ENCODE measurements at places on chromosomes 11 and 22. TPM values are rescaled to one million over a fixed set of nuclear protein-coding genes. Genes with fewer than 3 reads are reported as not detected.

The LPXN gene
- total RNA-seq = 1.7 TPM

The TRIM6 gene
- total RNA-seq = 7.7 TPM

The PARVG gene
- 2.1 TPM for total RNA-seq

The OR8G1 gene
- total RNA-seq = not detected

The FOLR2 gene
- 0.24 TPM for total RNA-seq

The FAM111B gene
- total RNA-seq = 9.6 TPM

The AGBL2 gene
- total RNA-seq = 1.1 TPM

The TRMU gene
- 19.8 TPM for total RNA-seq

The TBX1 gene
- 1.1 TPM for total RNA-seq

The CLTCL1 gene
- total RNA-seq = 6.8 TPM

DNA sequence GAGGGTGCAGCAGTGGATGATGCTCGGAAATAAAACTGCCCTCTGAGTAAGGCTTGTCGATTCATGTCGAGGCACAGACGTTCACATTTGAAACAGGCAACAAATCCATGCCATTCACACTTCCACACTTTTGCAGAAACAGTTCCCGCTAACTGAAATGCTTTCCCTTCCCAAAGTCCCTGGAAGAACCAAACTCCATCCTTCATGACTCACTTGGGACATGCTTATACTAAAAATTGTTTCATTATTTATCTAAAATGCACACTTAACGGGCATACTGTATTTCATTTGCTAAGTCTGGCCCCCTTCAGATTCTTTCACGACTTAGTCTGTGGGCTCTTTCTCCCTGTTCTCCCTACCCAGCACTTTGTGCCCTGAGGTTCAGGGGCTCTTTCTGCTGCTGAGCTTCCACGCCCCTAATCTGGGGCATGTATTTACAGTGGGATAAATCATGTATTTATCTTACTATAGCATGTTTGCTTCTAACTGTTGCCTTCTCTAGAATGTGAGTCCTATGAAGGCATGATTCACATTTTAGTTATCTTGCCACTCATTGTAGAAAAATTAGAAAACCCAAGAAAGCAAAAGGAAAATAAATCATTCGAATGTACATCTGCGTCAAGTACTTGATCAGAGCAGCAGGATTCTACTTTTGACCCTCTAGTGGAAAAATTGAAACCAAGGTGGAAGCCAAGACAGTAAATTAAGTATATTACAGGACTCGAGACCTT, 12.5 kb downstream of the SCGB1A1 start:
- no peak for ATAC-seq

GRCh38 chr11:7578276-7578955, 64.6 kb downstream of the PPFIBP2 start:
- no peak for ATAC-seq

DNA sequence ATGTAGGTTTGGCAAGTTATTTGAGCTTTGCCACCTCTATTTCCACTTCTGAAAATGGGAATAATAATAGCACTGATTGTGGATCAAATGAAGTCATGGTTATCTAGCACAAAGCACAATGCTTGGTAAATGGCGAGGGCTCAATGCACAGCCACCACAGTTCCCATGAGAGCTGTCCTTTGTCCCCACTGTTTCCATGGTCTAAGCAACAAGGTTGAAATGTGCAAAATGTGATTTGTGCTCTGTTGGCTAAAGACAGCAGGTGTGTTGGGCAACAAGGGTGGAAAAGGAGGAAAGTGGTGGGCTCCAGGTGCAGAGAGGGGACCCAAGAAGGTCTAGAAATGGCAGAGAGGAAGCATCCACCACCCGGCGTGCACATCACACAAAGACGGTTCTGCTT, 200.5 kb downstream of the TRIM29 start:
- no peak for ATAC-seq

- ATAC-seq = peak; percentile 46
Measured at GRCh38 chr11:20125927-20126326, 34.3 kb downstream of the DBX1 start.

GRCh38 chr11:89181111-89181510, 3.4 kb downstream of the TYR start:
- no peak for ATAC-seq

DNA sequence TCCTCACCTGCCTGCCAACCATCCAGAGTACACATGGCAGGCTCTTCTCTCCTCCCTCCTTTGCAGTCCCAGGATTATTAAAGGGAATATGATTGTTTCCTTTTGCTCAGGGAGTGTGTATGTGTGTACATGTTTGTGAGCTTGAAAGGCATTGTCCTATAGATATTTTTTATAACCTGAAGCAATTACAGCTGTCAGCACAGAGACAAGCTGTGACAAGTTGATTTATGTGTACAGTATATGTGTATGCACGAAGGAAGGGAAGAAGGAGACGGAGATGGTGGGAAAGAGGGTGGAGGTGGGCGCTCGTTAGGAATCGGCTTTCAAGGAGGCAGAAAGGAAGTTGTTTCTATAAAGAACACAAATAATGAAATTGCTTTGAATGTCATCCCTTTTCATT, 537.0 kb downstream of the NTM start:
- ATAC-seq = no peak

DNA sequence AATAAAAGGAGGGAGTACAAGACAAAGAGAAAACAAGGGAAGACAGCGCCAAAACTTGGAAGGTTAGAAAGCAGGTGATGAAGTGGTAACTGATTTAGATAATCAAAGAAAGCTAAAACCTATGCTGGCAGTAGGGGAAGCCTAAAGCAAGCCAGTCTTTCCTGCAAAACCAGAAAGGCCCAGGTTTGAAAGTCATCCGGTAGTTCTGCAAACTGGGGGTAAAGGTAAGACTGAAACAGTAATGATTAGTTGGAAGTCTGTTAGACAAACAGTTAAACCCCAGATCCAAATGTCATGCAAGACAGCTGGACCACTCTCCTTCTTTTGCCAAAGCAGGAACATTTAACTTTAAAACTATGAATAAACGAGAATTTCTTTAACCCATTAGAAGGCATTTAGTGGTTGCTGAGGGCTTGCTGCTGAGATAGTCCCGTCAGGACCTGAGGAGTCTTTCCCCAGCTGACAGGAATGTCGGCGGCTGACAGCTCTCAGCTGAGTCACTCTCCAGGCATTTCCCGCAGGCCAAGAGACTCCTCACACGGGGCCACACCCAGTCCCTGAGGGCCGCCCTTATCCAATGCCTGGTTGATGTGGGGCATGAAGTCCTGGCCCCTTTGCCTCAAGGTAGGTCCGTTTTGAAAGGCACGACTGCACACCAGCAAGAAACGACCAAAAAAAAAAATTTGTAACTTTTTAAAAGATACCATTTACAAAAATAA, 36.3 kb upstream of the CFAP300 start:
- ATAC-seq = peak; percentile 91

DNA sequence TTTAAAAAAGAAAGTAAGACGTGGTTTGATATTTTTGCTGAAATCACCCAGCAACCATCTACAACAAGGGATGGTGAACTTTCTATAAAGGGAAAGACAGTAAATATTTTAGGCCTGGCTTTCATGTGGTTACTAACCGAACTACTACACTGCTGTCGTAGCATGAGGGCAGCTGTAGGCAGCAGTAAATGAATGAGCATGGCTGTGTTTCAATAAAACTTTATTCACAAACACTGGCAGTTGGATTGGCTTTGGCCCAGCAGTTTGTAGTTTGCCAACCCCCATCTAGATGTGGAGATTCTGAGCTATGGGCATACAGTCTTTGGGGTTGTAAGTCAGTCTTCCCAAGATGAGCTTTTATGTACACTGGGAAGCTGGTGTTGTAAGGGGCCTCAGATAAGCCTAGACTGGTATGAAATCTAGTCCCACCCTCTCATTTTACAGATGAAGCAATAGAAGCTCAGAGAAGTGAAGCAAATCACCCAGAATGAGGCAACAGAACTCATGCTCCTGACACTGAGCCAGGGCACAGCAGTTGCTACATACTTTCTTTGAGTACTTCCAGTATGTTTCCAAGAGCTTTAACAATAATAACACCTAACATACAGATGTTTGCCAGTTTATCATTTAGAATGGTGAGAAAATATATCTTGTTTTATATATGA, 204.4 kb downstream of the ADAMTS15 start:
- no peak for ATAC-seq

DNA sequence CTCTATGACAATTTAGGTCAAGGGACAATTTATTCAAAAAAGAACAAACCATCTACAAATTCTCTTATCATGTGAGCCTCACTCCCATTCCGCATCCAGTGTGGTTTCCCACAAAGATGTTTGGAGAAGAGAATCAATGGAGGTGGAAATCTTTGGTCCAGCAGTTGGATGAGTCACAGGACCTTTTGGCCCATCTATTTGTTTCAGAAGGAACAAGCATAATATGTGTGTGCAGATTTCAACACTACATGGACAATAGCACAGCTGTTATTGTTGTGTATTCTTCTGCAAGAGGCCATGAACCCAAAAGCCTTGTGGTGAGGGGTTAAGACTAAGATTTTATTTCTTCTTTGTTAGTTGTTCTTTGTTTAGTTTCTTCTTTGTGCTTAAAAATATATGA, 61.6 kb downstream of the OR10A6 start:
- no peak for ATAC-seq

DNA sequence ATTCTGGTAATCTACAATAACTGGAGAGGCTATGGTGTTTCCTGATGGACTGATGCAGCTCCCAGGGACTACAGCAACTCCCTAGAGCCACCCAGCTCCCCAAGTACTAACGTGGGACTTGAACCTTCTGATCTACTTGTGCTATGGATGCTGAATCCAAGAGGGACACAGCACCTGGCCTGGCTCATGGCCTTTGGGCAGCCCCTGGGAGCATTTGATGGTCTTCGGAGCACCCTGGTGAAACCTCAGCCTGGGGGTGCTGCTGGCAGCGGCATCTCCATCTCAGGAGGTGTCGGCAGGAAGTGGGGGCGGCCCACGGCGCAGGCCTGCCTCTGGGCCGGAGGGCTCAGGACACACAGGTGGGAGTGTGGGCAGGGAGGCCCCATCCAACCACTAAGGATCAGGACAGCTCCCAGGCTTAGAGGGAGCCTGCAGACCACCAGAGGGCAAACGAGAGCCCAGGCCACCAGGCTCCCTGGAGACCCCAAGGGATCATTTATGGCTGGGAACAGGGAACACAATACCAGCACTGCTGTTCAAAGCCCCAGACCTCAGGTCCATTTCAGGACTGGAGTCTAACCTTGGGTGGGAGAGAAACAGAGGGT, 8.7 kb downstream of the EHD1 start:
- no peak for ATAC-seq

DNA sequence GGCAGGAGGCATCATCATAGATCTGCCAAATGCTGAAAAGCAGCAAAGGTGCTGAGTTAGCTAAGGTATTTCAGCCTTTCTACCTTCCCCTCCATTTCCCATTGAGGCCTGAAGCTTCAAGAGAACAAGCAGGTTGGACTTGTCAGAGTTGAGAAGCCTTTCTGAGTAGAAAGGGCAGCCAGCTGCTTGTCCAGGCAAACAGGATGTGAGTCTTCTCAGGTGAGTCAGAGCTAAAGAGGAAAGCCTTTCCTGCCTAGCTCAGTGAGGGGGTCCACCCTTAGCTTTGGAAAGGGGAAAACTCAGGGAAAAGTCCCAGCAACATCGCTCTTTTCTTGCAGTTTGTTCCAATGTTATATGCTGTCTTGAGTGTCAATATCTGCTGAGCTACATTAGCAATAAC, 13.2 kb upstream of the MPZL2 start:
- ATAC-seq = peak; percentile 88

- ATAC-seq = no peak
Measured at GRCh38 chr22:21921184-21921721, 31.4 kb downstream of the PPM1F start.

DNA sequence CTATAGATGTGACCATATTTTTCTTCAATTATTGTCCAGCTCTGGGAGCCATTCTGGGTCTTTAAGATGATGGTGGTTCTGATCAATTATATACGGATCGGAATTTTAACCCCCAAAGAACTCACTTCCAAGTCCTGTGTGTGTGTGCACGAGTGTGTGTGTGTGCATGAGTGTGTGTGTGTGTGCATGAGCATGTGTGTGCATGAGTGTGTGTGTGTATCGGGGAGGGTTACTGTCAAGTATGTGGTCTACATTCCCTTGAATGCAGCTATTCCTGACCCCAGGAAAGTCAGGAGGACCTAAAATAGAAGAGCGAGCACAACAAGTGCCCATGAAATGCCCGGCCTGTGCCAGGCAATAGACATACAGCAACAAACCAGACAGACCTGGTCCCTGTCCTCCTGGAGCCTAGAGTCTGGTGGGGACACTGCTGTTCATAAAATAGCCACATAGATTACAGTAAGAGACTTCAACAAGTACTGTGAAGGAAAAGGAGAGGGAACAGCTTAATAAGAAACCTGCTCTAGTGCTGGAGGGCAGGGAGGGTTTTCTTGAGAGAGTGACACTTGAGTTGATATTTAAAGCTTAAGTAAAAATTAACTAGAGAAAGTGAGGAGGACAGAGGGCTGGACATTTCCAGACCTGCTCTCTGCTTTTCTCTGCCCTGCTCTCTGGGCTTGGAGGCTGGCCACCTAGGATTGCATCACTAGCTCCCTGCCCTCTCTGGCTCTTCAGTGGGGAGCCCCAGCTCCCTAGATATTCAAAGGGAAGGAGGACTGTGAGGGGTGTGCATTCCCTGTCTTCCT, 66.1 kb upstream of the SPON1 start:
- ATAC-seq = no peak

DNA sequence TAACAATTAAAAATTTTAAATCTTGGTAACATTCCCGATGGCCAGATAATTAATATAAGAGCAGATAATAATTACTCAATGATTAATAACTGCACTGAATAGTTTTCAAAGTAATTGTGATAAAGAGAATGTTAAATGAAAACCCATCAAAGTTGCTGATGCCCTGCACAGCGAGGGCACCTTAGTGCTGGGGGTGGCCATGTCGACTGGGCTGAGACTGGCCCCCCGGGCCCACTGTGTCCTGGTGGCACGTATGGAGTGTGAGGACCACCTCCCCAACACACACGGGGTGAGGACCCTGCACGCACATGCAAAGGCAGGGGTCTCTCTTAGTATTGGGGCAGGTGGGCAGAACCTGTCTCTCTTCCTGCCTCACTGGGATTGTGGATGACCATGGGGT, 15.1 kb upstream of the CCDC188 start:
- no peak for ATAC-seq

DNA sequence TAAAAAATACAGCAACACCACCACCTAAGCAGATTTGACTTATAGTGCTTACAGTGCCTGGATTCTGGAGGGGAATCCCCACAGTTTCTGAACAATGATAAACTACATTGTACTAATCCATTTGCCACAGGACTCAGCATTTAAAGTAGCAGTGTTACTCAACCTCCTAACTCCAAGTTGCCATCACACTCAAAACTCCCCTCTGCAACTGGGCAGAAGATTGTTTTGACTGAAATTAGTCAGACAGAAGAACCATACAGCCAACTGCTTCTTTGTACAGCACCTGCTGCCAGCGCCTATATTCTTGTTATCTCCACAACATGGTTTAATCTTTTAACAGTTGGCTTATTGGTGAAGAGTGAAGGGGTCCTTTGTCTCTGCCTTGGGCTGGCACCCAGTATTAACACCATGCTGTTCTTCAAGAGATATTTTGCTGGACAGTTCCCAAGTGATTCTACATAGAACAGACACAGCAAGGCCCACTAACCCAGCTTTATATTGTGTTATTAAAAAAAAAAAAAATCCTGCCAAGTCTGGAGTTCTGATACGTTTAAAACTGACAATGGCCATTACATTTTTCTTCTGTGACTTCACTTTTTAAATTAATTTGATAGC, 273.2 kb downstream of the DCDC1 start:
- no peak for ATAC-seq

- ATAC-seq = no peak
Measured at GRCh38 chr11:67410984-67411784, 4.3 kb upstream of the CARNS1 start.

GRCh38 chr22:17213976-17214375, 5.3 kb downstream of the ADA2 start:
- no peak for ATAC-seq

All from esophagus mucosa (tissue), 1 donor.